ENCODE measurements at places on chromosomes 3 and 15.

DNA sequence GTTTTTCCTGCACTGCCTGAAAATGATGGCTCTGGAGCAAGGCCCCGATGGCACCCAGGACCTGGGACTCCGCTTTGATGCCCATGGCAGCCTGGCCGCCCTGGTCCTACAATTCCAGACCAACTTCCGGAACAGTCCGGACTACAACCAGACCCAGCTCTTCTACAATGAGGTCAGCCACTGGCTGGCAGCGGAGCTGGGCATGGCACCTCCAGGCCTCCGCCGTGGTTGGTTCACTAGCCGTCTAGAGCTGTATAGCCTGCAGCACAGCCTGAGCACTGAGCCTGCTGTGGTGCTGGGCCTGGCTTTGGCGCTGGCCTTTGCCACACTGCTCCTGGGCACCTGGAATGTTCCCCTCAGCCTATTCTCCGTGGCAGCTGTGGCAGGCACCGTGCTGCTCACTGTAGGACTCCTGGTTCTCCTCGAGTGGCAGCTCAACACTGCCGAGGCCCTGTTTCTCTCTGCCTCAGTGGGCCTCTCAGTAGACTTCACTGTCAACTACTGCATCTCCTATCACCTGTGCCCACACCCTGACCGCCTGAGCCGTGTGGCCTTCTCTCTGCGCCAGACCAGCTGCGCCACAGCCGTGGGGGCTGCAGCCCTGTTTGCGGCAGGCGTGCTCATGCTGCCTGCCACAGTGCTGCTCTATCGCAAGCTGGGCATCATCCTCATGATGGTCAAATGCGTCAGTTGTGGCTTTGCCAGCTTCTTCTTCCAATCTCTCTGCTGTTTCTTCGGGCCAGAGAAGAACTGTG, 10.9 kb downstream of the DISP2 start:
- DNase-seq = no peak

GRCh38 chr15:79071901-79072300, 18.7 kb downstream of the RASGRF1 start:
- DNase-seq = no peak

DNA sequence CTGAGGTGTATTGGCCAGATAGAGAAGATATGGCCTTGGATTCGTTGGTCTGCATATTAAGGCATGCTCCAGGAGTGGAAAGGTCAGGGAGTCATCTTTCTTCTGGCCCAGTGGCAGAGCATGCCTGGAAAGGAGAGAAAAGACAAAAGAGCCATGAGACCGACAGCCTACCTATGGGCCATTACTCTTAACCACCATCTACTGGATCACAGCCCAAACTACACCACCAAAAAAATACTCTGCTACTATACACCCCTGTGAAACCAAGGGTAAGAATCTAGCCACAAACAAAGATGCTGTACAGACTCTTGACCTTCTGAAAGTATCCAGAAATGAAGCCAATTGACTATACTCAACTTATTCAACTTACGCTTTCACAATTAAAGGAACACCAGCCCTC, 96.1 kb upstream of the PLSCR5 start:
- DNase-seq = no peak

- DNase-seq = no peak
These were observed 61.6 kb downstream of the OTOL1 start for GRCh38 chr3:161558236-161558635.

- no peak for DNase-seq
These were observed 641 bp downstream of the TRAT1 start for GRCh38 chr3:108823227-108823626.

DNA sequence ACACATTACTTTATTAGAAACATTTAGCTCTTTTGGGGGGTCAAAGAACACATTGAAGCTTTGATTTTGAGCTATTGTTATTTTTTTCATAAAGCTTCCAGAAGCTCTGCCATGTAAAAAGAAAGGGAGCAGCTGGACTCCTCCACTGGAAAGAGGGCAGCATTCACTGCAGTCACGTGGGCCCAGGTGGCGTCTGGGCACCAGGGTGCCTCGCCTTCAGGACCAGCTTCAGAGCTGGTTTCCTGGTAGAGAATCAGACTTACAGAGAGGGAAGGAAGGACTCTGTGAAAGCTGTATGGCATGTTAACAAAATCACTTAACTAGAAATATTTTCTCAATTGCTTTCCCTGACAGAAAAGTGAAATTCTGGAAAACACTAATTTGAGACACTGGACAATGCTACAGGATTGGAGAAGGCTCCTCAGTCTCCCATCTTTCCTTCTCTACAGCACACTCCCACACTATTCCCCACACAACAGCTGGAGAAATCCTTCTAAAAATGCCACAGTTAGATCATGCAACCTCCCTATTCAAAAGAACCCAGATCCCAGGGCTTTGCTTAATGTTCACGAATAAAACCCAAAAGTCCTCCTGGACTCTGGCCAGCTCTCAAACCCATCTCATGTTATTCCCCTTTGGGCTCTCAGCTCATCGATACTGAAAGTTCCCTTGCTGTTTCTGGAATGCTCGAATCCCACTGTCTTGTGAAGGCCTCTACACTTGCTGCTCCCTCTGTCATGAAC, 83.2 kb downstream of the NFKBIZ start:
- no peak for DNase-seq

- no peak for DNase-seq
These were observed 80.7 kb downstream of the FMN1 start for GRCh38 chr15:33113666-33114373.

GRCh38 chr15:63166219-63166618, 8.9 kb upstream of the RPS27L start:
- peak; percentile 33 for DNase-seq

DNA sequence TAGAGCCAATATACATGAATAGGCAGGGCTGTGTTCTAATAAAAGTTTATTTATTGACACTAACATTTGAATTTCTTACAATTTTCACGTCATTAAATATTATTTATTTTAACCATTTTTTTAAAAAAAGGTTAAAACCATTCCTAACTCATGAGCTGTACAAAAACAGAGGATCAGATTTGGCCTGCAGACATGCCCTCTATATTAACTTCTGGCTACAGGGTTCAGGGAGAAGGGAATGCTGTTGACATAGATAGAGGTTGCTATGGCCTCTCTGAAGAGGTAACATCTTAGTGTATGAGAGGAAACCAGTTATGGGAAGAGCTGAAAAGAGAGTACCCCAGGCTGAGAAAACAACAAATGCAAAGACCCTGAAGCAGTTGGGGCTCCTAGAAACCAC, 19.1 kb upstream of the RAP2B start:
- DNase-seq = no peak

GRCh38 chr15:58785355-58785754, 14.3 kb downstream of the MINDY2 start:
- DNase-seq = no peak
